ENCODE measurements at places on chromosomes 2 and 18.

GRCh38 chr2:197324801-197325200, 14.2 kb upstream of the ANKRD44 start:
- no peak for DNase-seq

GRCh38 chr2:213757525-213757924, 473.3 kb downstream of the SPAG16 start:
- DNase-seq: no peak

DNA sequence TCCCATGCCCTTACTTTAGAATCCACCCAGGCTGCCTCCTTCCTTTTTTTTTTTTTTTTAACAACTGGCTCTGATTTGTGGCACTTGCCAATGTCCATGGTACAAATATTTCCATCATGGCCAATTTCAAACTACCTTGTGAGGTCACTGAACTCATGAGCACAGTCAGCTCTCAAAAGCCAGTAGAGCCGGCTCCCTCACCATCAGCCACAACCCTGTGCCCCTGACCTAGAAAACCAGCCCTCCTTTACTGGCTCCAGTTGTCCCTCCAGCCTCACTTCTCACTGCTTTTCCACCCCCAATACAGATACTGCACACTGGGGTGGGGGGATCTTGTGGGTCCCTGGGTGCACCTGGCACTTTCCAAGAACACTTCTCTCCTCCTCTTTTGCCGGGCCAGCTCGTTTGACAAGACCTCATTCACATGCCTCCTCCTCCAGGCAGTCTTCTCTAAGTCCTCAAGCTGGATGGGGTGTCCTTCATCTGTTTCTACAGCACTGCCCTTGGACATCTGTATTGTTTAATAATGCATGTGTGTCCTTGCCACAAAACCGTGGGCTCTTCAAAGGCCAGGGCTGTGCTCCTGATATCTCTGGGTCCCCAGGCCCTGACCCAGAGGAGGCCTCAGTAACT, 35.5 kb downstream of the SDC1 start:
- DNase-seq: no peak

DNA sequence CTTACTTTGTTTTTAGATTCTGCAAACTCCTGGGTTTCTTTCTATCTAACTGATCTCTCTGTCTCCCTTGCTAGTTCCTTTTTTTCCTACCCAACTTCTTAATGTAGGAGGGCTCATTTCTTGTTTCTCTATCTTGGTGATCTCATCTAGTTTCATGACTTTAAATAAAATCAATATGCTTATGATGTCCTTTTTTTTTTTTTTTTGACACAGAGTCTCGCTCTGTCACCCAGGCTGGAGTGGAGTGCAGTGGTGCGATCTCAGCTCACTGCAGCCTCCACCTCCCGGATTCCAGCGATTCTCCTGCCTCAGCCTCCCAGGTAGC, 42.2 kb upstream of the IL1RL1 start:
- no peak for DNase-seq

GRCh38 chr2:173026479-173026878, 49.2 kb upstream of the MAP3K20 start:
- no peak for DNase-seq

DNA sequence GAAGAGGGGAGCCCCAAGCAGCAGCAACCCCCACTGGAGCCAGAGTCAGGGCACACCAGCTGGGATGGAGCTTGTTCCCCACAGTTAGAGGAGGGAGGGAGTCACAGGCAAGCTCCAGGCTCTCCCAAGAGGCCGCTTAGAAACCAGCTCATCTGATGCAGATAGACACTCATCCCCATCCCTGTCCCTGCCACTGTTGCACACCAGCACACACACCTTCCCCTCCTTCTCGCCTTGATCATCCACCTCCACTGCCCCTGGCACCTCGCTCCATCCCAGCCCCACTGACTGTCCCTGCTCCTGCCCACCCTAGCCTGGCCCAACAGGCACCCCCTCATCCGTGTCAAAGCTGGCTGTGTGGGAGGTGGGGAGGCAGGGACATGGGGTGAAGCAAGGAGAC, 1.5 kb upstream of the RUFY4 start:
- no peak for DNase-seq

DNA sequence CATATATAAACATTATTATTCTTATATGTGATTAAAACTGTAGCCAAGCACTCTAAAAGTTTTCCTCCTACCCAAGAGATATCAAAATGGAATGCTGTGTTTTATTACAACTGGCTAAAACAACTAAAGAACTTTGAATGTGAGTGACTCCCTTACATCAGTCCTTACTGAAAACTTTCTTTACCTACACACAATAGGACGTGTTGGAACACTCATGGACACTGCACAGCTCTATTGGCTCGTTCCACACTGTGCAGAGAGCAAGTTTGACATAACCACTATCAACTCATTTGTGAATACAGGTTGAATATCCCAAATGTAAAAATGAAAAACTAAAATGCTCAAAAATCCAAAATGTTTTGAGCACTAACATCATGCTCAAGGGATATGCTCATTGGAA, 650.6 kb downstream of the SLC4A3 start:
- DNase-seq: no peak

DNA sequence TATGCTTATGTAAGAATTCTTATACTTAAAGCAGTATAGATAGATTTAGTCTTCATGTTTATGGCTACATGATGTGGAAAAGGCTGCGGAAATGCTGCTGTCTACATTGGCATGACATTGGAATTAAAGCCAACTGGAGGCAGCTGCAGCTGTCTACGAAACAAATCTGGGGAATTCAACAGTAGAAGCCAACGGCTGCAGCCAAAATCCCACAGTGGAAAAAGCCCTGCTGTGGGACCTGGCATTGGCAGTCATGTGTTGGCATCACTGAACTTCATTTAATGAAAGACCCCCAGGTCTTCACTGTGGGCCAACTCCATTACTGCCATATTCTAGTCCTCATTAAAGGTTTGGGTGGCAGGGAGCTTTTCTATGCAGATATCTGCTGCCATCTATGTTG, 223.6 kb downstream of the SLC8A1 start:
- no peak for DNase-seq

- no peak for DNase-seq
Observed at GRCh38 chr2:26850505-26850904, 2.6 kb downstream of the DPYSL5 start.

- DNase-seq: no peak
Observed at GRCh38 chr2:205754924-205755321, 72.6 kb downstream of the NRP2 start.

- DNase-seq: peak; percentile 26
Observed at GRCh38 chr18:78228974-78229373, 750.6 kb upstream of the SALL3 start.

GRCh38 chr2:202750763-202751427, 116.1 kb downstream of the FAM117B start:
- no peak for DNase-seq

DNA sequence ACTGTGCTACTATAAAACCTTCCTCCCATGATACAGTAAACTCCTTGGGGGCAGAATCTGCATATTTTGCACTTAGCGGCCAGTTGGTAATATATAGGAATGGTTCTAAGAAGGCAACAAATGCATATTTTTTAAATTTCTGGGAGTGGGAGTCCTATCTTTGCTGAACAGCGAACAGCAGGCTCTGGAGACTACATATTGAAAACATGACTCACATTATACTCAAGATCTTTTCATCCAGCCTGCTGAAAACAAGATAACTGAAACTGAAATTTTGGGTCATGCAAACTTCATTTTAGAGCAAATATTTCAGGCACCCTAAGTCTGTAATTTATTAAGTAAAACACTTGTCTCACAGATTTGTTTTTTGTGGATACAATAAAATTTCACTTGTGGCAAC, 122.2 kb downstream of the SATB2 start:
- DNase-seq: no peak

DNA sequence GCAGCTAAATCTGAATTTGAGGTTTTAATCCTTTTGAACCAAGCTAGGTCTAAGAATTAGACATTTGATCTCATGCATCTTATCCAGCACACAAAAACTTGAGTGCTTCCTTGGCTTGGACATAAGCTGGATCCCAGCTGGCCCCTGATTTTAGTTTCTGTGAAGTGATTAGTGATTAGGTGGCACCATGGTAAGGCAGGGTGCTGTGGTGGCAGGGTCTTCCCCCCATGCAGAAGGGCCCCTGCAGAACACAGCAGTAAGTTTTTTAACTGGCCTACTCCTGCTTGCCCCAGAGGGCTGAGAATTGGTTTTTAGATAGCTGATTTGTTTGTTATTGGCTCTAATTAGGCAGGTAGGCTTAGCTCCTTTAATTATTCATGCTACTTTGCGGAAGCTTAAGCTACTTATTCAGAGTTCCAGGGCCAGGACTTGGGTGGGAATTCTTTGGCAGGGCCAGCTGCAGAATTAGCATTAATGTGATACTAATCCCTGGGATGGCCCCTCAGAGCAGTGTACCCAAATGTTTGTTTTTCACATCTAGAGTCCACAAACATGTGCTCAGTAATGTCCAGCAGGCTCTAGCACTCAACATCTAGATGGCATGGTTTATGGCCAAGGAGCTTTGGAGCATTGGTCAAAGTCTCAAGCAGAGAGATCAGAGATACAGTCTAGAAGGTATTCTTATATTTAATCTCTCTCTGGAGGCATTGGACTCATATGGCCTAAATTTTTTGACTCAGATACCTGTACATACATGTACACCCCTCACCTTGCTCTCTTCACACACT, 99.6 kb downstream of the FMNL2 start:
- DNase-seq: no peak

- DNase-seq: no peak
Observed at GRCh38 chr18:22303927-22304326, 113.8 kb downstream of the CTAGE1 start.

All from NCI-H146 (cell line).